ENCODE measurements at places on chromosomes 16 and 17.

DNA sequence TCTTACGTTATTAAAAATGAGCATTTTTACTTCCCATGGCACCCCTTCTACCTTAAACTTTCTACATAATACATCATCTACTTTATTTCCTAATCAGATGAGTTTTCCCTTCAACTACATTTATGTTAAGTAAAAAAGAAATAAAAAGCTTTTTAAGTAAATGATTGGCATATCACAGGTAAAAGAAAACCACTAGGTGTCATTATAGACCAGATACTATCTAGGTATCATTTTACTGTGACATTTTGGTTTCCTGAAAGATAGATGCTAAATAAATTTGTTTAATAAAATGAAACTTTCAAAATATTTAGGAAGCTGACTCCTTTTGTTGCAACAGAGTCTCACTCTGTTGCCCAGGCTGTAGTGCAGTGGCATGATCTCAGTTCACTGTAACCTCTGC, 3.8 kb upstream of the CMTM1 start:
- DNase-seq, result no peak

- DNase-seq, result no peak
Observed at GRCh38 chr17:63493411-63493810, 16.6 kb downstream of the ACE start.

DNA sequence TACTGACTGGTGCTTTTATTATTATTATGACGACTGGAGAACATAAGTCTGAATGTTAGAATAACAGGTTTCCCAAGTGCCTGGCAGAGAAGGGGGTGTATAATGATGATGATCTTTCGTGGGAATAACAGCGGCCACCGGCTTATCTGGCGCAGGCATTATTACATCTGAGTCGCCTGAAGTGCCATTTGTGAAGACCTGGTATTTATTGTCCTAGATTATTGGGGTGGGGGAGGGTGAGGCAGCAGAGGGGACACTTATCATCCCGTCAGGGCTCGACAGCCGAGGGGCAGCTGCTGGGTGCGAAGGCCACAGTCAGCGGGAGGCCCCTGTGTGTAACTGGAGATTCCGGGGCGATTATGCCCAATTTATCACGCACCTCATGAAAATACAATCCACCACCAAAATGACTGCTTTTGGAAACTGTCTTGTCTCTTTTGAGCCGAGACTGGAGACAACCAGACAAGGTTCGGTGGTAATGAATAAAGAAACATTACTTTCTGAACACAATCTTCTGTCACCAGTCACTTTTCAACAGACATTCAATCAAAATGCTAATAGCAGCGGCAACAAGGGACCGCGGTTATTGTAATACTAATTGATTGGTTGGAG, 199.3 kb downstream of the CCDC182 start:
- DNase-seq, result no peak

DNA sequence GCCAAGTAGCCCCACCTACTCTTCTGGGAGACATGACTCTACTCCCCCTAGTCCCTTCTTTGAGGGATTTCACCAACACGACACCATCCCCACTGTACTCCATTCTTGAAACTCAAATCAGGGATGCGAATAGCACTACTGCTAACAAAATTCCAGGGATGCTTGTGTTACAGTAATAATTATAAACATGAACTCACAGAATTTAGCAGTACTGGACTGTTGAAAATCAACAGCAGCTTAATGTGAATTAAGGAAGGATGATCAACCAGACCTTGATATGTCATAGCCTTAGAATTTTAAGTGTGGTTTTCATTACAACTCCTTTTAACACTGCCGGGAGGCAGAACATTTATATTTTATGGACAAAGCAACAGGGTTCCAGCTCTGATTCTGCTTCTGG, 37.9 kb downstream of the AMFR start:
- DNase-seq, result no peak

Data from KG1 (cell line).